ENCODE measurements at places on chromosomes 6 and 20.

DNA sequence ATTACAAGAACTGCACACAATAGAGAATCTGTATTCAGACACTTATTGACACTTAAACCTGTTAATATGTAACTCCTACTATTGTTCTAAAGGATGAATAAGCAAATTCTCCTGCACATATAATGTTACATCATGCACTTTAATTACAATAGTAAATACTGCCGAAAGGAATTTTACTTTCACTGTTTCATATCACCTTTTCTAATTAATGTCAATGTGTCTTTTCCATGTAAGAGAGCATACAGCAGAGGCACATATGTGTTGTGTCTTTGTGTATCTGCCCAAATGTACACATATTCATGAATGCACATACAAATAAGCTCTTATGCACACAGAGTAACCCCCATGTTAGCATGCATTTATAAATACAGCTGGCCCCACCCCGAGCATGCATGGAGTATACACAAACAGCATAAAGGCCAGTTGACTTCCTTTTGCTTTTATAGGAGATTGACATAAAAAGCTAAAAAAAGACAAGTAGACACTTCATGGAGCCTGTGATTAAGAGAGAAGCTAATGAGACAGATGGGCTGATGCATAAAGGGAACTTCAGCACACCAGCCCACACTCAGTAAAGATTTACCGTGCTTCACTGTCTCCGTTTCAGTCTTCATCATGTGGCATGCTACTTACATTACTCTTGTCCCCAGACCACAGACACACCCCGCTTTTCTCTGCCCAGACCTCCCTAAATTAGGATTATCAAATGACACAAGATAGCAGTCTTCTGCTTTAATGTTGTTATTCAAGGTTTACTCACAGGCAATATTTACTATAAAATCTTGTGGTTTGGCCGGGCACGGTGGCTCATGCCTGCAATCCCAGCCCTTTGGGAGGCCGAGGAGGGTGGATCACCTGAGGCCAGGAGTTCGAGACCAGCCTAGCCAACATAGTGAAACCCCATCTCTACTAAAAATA, 184.6 kb downstream of the ATXN1 start:
- DNase-seq: no peak

DNA sequence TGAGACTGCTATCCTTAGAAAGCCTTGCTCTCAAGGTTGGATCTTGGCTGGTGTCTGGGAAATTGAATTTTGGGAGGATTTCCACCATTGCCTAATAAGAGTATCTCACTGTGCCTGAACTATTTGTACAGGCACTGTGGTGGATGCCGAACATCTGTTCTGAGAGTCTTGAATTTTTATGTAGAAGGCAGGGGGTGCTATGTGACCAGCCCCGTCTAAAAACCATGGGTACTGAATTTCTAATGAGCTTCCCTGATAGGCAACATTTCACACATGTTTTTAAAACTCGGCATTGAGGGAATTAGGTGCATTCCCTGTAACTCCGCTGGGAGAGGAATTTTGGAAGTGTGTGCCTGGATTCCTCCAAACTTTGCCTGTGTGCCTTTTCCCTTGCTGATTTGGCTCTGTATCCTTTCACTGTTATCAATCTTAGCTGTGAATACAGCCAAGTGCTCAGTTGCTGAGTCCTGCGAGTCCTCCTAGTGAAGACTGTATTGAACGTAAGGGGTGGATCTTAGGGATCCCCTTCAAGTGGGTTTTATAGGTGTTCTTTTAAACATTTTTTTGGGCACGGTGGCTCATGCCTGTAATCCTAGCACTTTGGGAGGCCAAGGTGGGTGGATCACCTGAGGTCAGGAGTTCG, 27.6 kb upstream of the SCAF8 start:
- no peak for DNase-seq

DNA sequence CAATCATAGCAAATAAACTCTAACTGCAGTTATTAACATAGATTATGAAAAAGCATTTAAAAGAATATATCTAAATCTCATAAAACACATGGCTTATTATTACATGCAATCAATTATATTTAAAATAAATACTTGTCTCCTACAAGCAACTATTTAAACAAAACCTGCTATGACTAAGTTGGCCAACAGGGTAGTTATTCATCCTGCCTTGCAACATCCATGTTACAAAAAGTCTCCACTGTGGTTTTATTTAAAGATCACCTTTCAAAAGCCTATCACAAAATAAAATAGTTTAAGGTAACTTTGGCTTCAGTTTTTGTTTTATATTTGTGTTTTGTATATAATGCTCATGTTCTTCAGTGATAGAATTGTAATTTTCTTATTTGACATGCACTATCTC, 1127.0 kb upstream of the MAP3K7 start:
- no peak for DNase-seq

GRCh38 chr20:58669287-58670006, 18.4 kb downstream of the STX16 start:
- DNase-seq: no peak

DNA sequence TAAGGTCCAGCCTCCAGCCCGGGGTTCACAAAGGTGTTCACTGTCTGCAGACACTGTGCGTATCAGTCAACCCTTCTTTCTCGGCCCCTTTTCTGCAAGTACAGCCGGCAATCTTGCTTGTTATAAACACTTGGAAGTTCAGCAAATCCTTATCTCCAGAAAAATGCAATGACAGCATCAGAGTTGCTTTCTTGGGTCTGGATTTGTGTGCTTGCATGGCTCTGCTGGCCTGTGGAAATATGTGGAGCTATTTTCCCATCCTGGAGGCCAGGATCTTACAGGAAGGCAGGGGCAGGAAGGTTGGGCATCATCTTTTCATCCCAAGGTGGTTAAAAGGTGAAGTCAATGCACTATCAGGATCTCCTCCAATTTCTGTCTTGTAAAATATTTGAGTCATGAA, 100.3 kb downstream of the SMOC2 start:
- no peak for DNase-seq

- DNase-seq: no peak
Observed at GRCh38 chr6:50699051-50699775, 14.1 kb upstream of the TFAP2D start.

DNA sequence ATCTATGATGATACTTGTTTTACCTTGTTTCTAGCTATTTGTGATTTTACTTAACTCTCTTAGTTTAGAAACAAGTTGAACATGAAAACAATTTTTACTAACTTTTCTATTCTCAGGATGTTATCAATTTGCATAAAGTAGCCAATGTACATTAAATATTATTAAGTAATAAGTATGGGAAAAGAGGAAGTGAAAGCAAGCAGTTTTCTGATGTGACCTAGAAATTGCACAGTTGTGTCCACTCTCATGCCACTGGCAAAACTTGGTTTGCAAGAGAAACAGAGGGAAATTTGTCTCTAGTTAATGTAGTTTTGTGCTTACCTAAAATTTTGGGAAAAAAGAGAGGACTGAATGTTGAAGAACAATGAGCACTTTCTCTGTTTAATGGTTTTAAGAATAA, 19.2 kb upstream of the TSPYL1 start:
- no peak for DNase-seq

DNA sequence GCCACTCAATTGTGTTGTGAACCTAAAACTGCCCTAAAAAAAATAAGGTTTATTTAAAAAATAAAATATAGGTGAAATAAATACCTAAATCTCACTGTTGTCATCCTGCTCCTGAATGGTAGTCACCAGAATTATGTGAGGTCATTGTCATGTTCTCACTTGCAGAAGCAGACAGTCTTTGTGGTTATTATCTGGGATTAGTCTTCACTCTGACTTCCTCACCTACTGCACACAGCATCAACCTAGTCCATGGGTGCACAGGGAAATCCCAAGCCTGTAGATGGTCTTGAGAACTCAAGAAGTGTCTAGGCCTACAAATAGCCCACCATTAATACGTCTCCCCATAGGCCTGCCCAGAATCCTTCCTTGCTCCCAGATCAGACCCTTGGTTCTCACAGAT, 97.0 kb downstream of the FOXF2 start:
- DNase-seq: no peak

DNA sequence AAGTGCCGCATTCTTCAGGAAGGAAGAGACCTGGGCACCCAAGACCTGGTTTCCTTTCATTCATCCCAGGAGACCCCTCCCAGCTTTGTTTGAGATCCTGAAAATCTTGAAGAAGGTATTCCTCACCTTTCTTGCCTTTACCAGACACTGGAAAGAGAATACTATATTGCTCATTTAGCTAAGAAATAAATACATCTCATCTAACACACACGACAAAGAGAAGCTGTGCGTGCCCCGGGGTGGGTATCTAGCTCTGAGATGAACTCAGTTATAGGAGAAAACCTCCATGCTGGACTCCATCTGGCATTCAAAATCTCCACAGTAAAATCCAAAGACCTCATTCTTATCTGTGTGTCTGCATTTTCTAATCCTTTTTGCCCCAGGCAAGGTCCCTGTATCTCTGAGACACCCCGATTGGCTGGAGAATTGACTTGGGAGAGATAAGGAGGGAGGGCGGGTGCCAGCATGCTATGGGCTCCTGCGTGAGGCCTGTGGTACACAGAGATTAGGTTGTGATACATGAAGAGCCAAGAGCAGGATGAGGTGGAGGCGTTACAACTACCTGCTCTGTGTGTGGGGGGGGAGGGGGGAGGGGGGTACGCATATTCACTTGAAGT, 4.8 kb downstream of the MUC21 start:
- no peak for DNase-seq

DNA sequence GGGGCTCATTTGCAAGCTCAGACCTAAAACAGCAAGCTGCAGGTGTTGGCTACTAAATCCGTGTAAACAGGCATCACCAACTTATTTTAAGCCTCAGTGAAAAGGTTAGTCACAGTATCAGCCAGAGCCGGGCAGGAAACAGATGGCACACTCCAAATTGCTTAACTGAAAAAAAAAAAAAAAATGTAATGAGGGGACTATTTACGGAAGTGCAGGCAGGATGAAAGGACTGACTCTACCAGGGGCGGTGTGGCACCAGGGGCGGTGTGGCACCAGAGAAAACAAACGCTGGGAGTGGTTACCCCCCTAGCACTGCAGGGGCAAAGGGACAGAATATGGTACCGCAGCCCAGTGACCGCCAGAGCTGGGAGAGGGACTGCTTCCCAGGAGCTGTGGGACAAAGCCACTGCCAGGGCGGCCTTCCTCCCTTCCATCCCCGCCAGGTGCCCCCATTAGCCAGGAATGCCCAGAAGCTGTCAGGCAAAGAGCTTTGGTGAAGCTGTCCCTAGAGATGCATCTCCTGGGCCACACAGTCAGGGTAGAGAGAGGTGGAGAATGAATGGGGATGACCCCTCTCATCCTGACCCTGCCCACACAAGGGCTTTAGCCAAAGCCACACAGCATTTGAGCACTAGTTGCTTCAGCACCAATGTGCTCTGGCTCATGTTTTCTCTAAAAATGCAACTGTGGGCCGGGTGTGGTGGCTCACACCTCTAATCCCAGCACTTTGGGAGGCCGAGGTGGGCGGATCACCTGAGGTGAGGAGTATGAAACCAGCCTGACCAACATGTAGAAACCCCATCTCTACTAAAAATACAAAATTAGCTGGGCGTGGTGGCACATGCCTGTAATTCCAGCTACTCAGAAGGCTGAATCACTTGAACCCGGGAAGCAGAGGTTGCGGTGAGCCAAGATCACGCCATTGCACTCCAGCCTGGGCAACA, 39.6 kb upstream of the GFOD1 start:
- DNase-seq: no peak

DNA sequence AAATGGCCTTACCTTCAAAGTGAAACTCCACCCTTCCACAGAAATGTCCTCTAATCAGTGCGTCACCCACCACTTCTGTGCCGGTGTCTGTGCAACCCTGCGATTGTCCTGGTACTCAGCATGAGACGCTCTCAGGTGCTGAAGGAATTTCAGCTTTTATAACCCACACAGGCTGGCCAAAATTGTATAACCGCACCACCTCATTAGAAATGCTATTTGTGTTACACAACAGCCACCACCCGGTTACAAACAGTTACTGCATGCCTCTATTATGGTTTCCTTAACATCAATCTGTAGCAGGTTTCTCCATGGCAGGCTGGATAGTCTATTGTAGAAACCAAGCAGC, 51.5 kb downstream of the SLC23A2 start:
- DNase-seq: peak; percentile 26

GRCh38 chr6:165653196-165653595, 9.8 kb downstream of the PDE10A start:
- DNase-seq: no peak
